Muscle of back (tissue), 13 donors: ENCODE measurements at places on chromosomes 3 and 15. TPM values are rescaled to one million over a fixed set of nuclear protein-coding genes. Genes with fewer than 3 reads are reported as not detected.

Gene IGDCC3
- polyA plus RNA-seq, result 2.7 TPM

Gene C3orf52
- 4.3 TPM for polyA plus RNA-seq

Gene TNNC1
- 325 TPM for polyA plus RNA-seq

Gene SLC15A2
- polyA plus RNA-seq, result 42.8 TPM

Gene SCN11A
- polyA plus RNA-seq, result 1.5 TPM

Gene CCDC33
- polyA plus RNA-seq, result not detected

Gene SLC28A1
- polyA plus RNA-seq, result 0.17 TPM

Gene SLTM
- 80.9 TPM for polyA plus RNA-seq

Gene IL17RD
- 30.7 TPM for polyA plus RNA-seq

GRCh38 chr15:71043373-71043772 is 71.9 kb upstream of the THSD4 start:
- no peak for DNase-seq

DNA sequence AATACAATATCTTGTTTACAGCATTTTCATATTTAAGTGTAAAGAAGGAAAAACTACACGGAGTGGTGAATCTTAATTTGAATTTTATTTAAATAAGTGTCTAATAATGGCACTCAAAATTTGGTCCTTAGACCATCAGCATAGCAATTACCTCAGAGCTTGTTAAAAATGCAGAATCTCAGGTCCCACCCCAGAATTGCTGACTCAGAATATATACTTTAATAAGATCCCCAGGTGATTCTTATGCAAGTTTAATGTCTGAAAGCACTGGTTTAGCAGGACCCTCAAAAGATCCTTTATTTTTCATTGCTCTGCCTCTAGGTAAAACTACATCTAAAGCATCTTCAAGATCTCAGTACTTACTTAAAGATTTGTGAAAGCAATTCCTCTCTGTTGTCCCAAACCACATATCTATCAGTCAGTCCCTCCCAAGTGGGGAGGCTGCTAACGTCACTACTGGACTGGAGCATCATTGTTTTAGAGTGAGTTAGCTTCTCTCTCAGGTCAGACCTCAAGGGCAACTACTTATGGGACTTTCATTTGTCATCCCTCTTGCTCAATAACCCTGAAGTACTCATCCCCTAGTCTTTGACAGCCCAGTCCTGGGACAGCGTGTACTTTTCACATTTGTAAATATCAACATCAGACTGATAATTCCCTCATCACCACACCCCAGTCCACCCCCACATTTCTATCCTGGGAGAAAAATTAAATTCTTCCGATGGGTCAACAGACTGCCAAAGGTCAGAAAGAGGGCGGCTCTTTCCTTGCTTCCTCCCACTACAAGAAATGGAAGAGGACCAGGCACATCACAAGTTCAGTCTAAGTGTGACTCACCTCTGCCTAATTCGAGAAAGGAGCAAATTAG is 76.7 kb downstream of the CBLB start:
- peak; percentile 70 for DNase-seq

GRCh38 chr3:182268711-182269110 is 524.6 kb upstream of the ATP11B start:
- no peak for DNase-seq

DNA sequence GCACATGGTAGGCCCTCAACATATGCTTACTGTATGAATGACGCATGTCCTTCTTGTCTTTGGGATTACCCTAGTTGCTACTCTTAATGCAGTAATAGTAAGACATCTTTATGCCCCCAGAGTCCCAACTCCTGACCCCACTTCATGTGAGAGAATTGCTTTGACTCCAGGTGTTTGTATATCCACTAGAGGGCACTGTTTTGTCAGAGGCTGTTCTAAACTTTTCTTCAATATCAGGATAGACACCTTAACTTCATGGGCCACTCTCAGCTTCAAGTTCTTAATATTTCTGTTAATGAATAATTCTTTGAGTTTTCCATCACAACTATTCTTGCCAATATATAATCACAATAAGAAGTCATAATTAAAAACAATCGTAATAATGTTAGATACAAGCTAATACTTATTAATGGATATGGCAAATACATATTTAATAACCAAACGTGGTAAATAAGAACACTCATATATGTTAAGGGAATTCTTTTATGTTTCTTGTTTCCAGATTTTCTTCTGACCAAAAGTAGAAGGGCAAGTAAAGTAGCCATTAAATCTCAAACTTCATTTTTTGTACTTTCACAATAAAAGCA is 337.2 kb upstream of the DNAJC19 start:
- DNase-seq, result peak; percentile 3

DNA sequence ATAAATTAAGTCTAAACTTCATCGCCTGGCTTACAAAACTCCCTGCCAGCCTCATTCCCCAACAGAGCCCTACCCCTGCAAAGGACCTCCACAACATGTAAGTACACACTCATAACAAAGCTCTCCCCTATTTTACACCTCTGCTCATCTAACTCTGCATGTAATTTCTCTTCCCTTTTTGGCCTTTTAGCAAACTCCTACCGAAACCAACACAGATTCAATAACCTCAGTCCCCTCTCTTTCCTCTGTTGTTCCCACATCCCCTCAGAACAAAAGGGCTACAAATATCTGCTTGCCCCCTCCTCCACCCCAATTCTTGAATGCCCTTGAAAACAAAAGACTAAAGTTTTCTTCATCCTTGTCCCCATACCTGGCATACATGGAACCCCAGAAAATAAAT is 662 bp downstream of the UBL7 start:
- no peak for DNase-seq

DNA sequence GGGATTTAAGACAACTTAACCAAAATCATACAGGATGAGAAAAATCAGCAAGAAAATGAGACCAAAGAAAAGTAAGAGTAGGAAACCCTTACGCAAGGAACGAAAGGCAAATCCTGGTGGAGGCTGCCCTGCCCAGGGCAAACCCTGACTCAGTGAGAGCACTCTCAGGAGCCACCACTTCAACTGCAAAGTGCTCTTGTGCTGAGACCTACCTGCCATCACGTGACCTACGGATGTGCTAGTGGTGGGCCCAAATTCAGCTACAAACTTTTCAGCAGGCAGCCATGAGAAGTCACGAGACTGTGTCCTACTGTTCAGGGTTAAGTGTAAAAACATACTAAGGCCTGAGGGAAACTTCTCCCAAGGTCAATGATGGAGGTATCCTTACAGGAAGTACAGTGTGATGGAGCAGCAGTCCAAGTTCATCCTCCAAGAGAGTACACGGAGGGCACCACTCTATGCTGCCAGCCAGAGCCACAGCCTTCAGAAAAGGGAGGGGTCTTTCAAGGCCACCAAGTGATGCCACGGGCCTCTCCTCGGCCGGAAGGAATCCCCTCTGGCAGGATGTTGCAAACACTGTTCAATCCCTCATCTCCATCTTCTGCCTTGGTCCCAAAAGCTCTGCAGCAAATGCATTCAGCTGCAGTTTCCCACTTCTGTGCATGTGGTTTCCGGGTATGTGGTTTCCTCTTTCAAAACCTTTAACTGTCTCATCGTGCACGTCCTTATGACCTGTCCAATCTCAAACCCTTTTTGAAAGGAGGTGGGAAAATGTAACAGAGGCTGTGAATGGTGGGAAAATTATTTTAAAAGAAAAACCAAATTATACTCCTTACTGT is 9.5 kb downstream of the CHSY1 start:
- DNase-seq, result no peak

- no peak for DNase-seq
Observed at GRCh38 chr15:70154718-70155347, 57.1 kb upstream of the TLE3 start.

GRCh38 chr15:68430471-68431036 is 1.4 kb downstream of the ITGA11 start:
- DNase-seq, result no peak

GRCh38 chr15:36961956-36962355 is 138.4 kb downstream of the MEIS2 start:
- no peak for DNase-seq

DNA sequence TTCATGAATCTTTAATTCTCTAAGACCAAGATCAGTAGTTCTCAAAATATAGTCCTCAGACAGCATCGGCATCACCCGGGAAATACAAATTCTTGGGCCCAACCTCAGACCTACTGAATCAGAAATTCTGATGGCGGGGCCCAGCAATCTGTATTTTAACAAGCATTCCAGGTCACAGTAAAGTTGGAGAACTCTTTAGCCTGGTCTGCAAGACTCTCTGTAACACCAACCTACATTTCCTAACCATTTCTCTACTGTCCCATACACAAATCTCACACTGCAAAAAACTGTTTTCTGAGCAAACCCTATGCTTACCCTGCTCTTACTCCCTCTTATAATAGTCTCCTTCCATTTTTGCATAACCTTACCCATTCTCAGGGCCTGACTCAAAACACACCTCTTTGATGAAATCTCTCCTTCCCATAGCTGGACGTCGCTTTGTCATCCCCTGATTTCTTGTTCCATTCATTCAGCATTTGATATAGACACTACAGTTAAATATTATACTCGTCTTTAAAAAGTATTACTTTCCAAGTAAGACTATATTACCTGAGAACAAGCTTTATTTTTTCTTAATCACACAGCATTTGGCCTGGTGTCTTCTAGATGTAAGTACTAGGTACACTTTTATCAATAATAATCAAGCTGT is 83.3 kb upstream of the MYO5C start:
- no peak for DNase-seq

DNA sequence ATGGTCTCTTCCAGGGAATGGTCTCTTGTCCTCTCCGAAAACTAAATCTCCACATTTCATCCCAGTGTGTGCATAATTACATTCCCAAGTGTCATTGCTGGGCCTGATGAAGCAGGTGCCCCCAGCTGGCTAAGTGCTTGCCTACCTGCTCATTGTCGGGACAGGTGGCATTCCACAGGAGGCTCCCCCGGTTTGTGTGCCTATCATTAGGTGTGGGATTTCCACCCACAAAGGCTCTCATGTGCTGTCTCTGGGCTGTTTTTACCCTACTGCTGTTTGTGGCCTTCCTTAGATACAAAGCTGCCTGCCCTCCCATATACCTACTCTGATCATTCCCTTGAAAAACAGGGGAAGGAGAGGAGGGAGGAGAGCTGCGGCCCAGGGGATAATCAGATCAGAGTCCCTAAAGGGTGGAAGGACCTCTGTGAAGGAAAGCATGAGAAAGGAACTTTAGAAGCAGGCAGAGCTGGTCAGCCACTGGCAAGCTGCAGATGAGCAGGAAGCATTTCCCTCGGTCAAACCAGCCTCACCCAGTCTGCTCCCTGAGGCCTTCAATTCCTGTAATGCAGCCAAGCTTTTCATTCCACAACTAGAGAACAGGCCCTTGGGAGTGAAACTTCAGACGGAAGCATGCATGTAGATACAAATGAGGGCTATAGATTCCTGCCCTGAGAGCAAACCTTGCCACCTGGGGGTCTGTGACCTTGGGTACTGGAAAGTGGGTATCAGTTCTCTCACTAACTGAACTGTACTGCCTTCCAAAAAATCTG is 60.7 kb upstream of the HEG1 start:
- no peak for DNase-seq

DNA sequence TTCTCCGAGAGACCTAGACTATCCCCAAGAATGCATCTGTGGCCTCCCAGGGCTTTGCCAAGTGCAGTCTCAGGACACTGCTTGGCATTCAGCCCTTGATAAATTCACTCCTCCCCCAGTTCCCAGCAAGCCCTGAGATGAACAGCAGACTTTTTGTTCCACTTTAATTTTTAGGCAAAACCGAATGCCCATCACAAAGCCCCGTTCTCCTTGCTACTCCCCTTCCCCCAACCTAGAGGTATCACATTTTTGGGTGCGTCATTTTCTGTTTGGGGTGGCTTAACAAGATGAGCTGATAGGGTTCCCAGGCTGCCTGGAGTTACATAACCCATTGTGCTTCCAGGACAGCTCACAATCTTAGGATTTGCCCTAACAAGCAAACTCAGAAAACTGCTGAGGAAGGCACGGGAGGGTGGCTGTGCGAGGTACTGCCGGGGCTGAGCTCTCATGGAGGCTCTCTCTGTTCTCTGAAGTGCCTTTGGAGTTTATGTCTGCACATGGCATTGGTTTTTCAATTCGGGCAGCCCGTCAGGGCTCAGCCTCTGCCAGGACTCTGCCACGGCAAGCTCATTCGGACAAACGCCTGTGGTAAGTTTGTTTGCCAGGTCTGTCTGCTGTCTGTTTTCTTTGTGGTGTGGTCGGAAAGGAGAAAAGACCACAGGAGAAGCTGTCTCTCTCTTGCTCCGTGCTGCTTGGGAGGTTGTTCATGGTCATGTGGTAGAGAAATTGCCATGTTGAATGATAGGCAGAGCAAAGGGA is at the start of gene TRAK1:
Gene TRAK1 (plus strand): TSS at position 385 of the 759 bp plus-strand sequence. CDS start 113 bp downstream, at position 498.
- DNase-seq, result no peak

DNA sequence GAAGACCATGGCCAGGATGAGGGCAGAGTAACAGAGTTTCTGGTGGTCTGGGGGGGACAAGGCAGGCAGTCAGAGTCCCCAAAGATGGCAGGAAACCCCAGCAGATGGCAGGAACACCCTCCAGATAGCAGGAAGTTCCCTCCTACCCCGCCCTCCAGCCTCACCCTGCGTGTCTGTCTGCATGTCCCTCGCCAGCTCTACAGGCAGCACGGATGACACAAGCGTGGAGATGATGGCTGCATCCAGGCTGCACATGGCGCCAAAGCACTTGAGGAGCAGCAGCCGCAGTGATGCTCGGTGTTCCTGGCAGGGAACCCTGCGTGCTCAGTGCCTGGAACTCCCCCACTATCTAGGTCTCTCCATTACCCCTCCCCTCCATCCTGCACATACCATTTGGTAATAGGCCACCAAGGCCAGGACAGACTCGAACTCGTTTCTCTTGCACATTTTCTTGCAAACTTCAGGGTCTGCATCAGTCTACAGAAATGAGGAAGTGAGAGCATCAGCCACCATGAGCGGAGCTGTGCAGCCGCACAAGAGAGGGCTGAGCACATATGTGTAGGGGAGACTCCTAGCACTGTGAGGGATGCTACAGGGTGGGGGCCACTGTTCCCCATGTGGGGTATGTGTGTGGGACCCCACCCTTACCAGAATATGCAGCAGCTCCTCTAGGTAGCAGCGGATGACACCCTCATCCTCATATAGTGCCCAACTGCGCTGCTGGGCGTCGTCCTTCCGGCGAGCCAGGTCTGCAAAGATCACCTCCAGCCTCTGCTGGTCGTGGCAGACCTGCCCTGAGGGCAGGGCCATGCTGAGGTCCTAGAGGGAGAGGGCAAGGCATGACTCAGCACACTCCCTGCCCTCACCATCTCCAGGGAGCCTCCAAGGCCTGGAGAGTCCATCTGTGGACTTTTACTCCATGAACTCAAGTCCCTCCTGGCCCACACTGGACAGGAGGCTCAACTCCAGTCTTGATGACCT is 6.0 kb downstream of the NCKIPSD start:
- no peak for DNase-seq

- DNase-seq, result peak; percentile 21
Observed at GRCh38 chr3:21705769-21706168, 45.2 kb downstream of the ZNF385D start.

GRCh38 chr15:38255690-38256089 is 3.1 kb downstream of the SPRED1 start:
- no peak for DNase-seq

DNA sequence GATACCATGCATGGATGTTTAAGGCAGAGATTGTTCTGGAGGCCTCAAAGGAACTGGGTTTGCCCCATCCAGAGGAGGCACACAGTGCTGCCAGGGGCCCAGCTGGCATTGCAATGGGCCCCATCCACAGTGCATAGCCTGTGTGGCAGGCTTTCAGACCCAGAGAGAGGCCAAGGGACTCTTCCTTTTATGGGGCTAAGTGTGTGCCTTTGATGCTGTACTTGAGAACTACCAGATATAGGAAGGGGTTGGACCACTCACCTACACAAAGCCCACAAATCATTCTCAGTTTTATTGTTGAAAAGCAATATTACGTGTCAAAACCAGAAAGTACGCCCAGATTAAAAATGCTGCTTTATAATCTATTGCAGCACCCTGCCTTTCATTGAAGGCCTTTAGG is 134.9 kb downstream of the EPHB1 start:
- DNase-seq, result no peak

GRCh38 chr3:159252772-159253384 is 451.0 kb downstream of the MFSD1 start:
- no peak for DNase-seq
